NCI-H2171 (cell line): ENCODE measurements at places on chromosomes 2 and 18.

DNA sequence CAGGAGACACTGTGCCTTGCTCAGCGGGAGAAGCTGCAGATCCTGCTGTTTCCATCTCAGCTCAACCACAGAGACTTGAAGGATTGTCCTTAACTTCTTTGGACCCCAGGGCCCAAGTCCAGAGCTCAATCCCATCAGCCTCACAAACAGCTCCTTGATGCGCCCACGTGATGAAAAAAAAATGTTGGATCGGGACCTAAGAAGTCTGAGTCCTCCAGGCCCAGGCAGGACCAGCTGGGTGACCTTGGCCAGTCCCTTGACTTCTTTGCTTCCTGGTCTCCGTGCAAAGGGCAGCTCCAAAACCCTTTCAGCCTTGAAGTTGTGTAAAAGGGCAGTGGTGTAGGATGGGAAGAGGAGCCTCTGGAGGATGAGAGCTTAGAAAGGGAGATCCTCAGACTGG is 175.5 kb downstream of the ZFP36L2 start:
- no peak for DNase-seq

GRCh38 chr2:99187011-99187410 is 6.0 kb downstream of the MRPL30 start:
- DNase-seq = no peak

DNA sequence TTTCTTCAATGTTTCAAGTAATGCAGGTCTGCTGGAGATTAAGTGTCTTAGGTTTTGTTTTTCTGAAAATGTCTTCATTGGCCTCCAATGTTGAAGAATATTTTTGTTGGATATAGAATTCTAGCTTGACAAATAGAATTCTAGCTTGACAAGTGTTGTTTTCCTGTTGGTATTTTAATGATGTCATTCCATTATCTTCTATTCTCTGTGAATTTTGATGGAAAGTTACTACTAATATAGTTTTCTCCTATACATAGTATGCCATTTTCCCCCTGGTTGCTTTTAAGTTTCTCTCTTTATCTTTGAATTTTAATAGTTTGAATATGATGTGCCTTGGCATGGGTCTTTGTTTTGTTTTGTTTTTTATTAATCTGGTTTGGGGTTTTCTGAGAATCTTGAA is 119.9 kb downstream of the RAPGEF4 start:
- no peak for DNase-seq

DNA sequence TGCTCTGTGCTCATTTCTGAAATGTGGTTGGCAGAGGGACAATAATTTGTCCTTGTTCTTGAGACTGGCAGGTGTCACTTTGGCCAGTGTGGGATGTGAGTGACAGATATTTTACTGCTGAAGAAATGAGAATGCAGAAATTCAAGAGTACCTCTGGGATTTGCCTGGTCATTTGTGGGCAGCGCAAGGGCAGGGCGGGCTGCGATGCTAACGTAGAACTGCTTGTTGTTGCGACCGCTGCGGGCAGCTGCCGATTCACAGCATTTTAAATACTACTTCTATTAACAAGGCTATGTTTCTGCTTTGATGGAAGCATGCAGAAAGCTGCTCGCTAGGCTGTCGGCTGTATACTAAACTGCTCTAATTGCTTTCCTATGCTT is 268.6 kb downstream of the FIGN start:
- DNase-seq = no peak

- peak; percentile 52 for DNase-seq
Observed at GRCh38 chr2:172085460-172086159, at the start of gene DLX1. TSS of gene DLX1 (plus strand) at chr2:172085507. CDS start at chr2:172085678, 171 bp downstream.
